Fibroblast of the conjunctiva (primary cell): ENCODE measurements at places on chromosomes 12 and 14.

- no peak for DNase-seq
These were observed 124.5 kb downstream of the CALM1 start for GRCh38 chr14:90521084-90521929.

- no peak for DNase-seq
These were observed 2.2 kb downstream of the PLEKHG6 start for GRCh38 chr12:6312529-6313325.

- peak; percentile 59 for DNase-seq
These were observed 197.2 kb upstream of the PLEKHG7 start for GRCh38 chr12:92505254-92506231.

DNA sequence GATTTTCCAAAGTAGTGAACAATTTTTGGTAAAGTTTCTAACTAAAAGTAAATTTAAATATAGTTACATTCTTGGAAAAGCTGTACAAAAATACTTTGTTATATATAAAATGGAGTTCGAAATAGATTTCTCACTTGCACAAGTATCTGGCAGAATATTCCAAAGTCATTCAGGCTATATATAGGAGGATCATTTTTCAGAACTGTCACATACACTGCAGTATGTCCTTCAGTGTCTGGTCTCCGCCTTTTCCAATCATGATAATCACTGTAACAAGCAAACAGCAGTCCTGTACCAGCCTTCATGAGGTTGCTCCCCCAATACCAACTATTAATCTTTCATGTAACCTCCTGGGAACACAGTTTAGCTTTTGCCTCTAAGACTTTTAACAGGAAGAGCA lies 18.6 kb downstream of the TBK1 start:
- no peak for DNase-seq

- DNase-seq = no peak
These were observed 411.2 kb upstream of the TBX3 start for GRCh38 chr12:115095073-115095748.

DNA sequence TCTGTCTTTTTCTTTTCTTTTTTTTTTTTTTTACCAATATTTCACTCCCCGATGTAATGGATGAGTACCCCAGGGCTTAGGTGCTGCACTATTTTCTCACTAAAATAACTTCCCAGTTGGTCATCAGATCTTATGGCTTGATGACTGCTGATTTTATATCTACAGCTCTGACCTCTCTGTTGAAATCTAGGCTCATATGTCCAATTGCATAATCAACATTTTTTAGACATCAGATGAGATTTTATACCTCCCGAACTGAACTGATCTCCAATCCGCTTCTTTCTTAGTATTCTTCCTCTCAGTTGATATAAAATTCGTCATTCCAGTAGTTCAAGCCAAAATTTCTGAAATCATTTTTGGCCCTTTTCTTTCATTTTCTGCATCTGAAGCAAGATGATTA lies 1236.5 kb downstream of the SLC16A7 start:
- no peak for DNase-seq

GRCh38 chr14:99331811-99332210 lies 59.8 kb upstream of the BCL11B start:
- no peak for DNase-seq

DNA sequence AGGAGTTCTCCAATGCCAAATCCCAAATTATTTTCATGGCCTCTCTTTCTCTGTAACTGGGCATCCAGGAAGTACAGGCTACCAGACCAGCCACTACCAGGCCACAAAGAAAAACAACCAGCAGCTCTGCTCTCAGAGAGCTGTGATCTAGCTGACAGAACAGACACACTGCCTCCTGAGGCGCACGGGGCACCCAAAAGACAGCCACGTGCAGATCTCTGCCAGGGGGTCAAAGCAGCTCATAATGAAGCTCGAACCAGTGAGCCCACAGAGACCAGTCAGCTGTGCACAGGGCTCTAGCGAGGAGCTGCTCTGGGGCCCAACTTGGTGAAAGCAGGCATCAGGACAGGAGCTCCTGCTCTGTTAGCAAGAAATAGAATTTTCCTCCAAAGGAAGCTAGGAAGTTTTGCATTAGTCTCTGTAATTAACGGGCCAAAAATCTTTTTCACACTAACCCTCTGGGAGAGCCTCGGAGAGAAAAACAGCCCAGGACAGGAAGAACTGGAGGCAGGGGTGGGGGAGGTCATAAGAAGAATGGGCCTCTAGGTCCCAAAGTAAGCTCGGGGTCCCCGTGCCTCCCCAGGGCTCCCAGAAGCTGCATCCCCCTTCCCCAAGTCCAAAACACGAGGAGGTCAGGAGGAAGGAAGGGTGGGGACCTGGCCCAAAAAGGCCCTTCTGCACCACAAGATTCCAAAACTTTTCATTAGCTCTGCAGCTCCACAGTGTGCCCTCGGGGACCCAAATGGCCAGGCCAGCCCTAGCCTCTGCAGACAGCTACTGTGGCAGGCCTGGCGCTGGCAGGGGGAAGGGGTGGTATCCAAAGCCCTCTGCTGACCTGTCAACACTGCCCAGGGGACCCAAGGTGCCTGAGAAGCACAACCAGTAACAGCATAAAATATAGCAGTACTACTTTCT lies 30.2 kb downstream of the ACTN1 start:
- no peak for DNase-seq

DNA sequence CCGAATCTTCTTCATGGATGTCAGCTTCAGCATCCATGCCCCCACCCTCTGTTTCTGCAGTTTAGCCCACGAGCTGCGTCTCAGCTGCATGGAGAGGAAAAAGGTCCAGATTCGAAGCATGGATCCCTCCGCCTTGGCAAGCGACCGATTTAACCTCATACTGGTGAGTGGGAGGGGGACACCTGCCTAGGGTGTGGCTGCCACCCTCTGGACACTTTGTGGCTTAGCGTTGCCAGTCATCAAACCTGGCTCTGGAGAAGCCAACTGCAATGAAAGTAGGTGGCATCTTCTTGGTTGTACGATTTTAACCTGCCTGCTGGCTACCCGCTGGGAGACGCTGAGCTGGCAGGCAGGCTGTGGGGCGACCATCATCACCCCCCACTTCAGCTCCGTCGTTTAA lies 16.7 kb downstream of the DCAF4 start:
- no peak for DNase-seq

- no peak for DNase-seq
These were observed 4.5 kb downstream of the ALKBH2 start for GRCh38 chr12:109088818-109089217.

- peak; percentile 51 for DNase-seq
These were observed 7.6 kb upstream of the AEBP2 start for GRCh38 chr12:19431407-19432308.

GRCh38 chr12:47864646-47865235 lies 40.1 kb downstream of the VDR start:
- no peak for DNase-seq

DNA sequence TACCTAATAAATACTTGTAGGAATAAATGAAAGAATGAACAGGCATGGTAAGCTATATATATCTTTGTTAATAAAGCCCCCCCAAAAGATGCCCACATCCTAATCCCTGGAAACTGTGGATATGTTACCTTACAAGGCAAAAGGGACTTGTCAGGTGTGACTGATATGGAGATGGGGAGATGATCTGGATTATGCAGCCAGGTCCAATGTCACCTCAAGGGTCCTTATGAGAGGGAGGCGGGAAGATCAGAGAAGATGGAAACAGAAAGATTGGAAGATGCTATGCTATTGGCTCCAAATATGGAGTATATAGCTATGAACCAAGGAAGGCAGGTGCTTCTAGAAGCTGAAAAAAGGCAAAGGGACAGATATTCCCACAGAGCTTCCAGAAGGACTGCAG lies 3.4 kb downstream of the RBM19 start:
- DNase-seq = no peak

DNA sequence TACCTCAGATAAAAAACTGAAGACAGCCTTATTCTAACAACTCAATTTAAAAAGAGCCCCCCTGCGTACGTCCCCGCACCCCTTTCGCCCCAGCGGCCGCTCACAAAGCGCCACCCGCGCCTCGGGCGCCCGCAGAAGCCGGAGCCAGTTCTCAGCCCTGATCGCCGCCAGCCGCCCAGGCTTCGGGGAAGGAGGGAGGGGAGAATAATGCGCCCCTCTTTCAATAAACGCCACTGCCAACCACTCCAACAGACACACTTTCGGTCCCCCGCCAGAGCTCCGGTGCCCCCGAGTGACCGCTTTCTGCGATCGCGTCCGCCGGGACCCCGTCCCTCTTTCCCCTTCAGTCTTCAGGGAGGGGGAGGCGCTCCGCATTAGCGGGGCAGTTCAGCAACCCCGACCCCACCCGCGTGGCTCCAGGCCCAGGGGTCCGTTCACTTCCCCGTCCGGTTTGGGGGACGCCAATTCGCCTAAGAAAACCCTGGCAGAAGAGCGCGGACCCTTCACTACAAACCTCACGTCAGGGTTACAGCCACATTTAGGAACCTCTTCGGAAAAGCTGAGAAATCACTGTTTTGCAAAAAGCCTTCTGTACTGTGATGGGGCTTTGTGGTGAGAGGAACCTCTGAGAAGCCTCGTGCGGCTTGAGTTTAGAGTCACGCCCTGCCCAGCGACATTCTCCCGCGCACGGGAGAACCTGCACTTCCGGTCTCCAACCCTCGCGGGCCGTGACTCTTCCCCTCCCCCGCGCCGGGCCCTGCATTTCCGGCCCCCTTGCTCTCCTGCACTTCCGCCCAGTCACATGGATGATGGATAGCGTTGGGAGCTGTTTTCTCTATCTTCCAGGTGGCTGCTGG lies 18.7 kb downstream of the FOXG1 start:
- peak; percentile 2 for DNase-seq

GRCh38 chr14:56463271-56463890 lies 116.2 kb upstream of the TMEM260 start:
- no peak for DNase-seq

GRCh38 chr12:10652192-10652591 lies 21.7 kb downstream of the STYK1 start:
- DNase-seq = no peak

DNA sequence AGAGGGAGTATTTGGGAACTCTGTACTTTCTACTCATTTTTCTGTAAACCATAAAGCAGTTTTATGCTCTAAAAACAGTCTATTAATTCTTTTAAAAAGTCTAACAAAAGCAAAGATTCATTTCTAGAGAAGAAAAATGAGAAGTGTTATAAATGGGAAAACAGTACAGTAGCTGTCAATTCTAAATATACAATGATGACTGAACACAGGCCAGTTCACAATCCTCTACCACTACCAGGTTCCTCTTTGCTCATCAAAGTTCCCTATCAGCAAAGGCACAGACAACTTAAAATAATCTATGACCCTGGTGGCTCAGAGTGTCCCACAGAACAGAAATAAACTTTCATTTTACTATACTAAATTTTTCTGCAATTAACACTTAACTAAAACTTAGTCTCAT lies 12.5 kb downstream of the NAA25 start:
- no peak for DNase-seq

GRCh38 chr14:88247228-88247627 lies 75.8 kb downstream of the KCNK10 start:
- no peak for DNase-seq

DNA sequence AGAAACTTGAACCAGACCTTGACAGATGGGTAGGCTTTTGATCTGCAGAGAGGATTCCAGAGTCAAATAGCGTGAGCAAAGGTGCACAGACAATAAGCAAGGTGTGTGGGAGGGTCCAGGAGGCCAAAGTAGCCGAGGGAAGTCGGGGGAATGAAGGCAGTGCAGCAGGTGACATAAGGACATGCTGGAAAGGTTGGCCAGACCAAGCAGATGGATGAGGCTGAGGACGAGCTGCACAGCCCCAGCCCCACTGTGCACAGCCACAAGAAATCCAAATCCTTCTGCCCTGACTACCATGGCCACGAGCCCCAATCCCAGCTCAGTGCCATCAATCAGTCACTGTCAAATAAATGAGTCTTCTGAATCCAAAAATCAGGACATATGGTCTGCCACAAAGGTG lies 5.4 kb downstream of the TTC7B start:
- DNase-seq = no peak

GRCh38 chr14:100739306-100739705 lies 12.6 kb downstream of the DLK1 start:
- DNase-seq = no peak

DNA sequence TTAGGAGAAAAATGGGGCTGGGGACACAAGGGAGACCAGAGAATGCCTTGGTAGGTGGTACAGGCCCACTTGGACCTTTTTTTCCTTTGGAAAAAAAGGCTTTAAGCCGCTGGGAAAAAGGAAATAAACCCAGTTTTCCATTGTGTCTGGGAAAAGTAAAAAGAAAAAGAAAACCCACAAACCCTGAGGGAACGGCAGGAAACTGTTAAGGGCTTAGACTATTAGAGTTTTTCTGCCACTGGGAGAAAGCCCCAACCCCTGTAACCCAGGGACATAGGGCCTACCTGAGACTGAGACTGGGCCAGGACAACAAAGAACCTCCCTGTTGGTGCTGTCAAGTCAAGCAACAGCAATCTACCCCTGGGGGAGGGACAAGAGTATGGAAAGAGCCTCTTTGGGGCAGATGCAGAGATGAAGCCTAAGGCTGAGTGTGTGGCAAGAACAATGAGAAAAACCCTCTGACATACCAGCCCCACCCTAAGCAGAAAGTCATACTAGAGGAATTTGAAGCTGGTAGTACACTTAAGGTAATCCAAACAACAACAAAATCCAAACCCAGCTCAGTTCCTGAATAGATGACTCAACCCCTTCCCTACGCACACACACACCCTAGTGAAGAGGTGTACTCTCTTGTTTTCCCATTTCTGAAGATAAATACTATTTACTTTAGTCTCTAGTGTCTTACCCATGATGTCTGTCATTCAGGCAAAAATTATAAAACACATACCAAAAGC lies 22.8 kb downstream of the ATF1 start:
- DNase-seq = peak; percentile 84

DNA sequence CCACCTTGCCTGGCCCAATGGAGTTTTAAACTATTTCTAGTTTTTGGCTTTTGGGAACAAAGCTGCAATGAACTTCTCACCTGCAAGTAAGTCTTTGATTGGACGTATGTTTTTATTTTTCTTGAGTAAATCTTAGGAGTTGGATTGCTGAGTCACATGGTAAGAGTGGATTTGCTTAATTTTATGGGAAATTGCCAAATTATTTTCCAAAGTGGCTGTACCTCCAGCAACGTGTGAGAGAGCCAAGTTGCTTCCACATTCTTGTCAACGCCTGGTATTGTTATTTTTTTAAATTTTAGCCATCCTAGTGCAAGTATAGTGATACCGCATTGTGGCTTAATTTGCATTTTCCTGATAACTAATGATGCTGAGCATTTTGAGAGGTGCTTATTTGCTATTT lies 136.6 kb downstream of the LMNTD1 start:
- DNase-seq = no peak

DNA sequence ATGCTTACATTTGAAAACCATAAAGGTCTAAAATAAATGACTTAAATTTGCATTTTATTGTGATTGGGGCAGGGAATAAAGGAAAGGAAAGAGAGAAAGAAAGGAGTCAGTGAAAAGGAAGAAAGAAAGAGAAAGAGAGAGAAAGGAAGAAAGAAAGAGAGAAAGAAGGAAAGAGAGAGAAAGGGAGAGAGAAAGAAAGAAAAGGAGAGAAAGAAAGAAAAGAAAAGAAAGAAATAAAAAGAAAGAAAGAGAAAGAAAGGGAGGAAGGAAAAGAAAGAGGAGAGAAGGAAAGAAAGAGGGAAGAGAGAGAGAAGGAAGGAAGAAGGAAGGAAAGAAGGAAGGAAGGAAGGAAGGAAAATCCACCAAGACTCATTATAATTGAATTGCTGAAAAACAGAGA lies 222.8 kb downstream of the RMST start:
- DNase-seq = no peak
